ENCODE measurements at places on chromosomes 4 and X.

- DNase-seq: no peak
These were observed 76.5 kb downstream of the COL4A5 start for GRCh38 chrX:108516184-108516583.

- peak; percentile 27 for DNase-seq
These were observed 44.8 kb downstream of the SMS start for GRCh38 chrX:21985332-21985777.

GRCh38 chr4:167424341-167425256 is 190.3 kb upstream of the SPOCK3 start:
- no peak for DNase-seq

DNA sequence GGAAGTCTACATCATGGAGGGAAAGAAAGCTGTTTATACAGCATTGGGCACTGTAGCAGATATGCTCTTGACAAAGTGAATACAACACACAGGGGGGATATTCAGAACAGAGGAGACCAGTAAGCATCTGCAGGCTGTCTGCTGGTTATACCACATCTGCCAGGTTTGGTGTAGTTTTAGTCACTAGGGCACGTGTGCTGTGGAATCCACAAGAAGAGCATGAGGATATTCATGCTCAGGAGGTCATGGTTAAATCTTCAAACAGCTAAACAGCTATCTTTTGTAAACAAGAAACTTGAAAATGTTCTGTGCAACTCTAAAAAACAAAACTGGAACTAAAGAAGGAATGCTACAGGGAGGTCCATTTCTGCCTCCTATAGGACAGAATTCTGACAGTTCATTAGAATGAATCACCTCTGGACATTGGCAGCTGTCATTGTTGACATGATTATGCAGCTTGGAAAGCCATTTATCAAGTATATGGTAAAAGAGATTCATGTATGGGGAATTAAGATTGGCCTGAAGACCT is 175.8 kb downstream of the RCHY1 start:
- DNase-seq: no peak

GRCh38 chr4:17323554-17324385 is 188.1 kb downstream of the QDPR start:
- DNase-seq: peak; percentile 67

GRCh38 chrX:16445166-16445752 is 204.7 kb upstream of the S100G start:
- DNase-seq: no peak

DNA sequence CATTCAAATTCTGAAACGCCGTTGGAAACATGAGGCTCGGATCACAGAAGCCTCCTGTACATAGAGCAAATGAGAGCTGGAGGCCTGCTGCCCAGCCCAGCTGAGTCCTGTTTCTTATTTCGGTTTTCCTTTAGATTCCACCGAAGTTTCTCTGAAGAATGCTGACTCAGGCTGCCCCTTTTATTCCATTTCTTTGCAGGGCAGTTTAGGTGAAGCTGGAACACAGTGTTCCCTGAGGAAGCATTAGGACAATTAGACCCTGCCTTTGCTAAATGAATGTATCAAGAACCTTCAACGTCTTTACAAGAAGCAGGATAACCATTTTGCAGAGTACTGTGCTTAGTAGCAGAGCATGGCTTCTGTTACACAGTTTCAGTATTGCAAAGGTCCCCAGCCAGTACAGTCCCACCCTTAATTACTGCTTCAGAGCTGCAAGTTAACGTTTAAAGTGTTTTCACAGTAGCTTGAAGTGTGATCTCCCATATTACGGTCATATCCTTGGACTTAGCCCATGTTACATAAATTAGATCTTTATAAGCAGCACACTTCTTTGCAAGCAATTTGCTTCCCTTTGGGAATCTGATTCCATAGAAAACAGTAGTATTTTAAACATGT is 117.0 kb downstream of the TBL1X start:
- DNase-seq: no peak

DNA sequence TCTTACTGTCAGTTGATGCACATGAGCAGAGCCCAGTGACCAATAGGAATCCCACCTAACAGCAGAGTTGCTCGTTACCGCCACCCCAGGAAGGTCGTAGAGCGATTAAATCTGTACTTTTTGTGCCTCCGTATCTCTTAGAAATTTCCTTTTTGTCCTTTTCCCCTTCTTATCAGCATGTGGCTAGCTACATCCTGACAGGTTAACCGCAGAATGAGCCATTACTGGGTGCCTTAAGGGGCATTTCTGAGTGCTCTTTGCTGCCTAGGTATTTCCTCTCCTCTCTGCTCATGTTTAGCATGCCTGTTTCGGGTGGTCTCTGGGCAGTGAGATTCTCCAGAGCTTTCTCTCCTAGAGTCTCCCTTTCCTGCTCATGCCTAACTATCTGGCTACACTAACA is 530.5 kb downstream of the FAM133A start:
- no peak for DNase-seq

- no peak for DNase-seq
These were observed 83.8 kb downstream of the LUZP4 start for GRCh38 chrX:115373308-115373707.

- no peak for DNase-seq
These were observed 78.2 kb downstream of the GLRA2 start for GRCh38 chrX:14607446-14607985.

DNA sequence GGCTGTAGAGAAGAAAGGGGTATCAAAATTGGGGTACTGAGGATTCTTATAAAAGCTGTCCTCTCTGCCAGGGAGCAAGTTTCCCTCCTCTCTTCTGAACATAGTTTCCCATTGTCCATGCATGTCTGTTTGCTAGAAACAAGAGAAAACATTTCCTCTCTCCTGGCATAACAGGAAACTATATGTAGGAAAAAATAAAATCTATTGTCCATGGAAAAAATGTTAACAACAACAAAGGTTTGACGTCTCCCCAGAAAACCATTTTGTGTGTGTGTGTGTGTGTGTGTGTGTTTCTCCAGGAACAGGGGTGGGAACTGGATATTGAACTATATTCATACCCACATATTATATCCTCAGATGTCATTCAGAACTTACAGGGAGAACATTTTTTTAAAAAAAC is 107.2 kb downstream of the GASK1B start:
- no peak for DNase-seq

GRCh38 chrX:41350150-41350975 is 16.4 kb downstream of the DDX3X start:
- no peak for DNase-seq

- DNase-seq: no peak
These were observed 6.6 kb downstream of the SAT1 start for GRCh38 chrX:23789386-23790154.

DNA sequence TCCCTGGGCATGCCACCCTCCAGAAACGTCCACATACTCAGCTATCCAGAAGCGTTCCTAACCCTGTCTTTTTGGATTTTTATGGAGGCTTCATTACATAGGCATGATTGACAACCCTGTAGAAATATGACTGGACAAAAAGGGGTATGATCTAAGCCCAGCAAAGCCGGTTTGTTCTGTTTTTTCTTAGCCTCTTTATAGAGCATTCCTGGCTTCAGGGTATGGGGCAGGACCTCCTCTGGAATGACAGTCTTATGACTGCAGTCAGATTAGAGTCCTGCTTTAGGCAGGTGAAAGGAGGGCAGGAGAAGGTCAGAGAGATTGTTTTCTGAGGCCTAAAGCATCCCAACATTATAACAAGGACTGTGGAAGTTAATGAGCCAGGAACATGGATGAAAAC is 137.4 kb downstream of the DCLK2 start:
- no peak for DNase-seq

GRCh38 chr4:105632599-105632998 is 75.9 kb downstream of the INTS12 start:
- no peak for DNase-seq

GRCh38 chr4:76007089-76007862 is at the start of gene CXCL9:
Gene CXCL9, minus strand, starts transcription at chr4:76007509. Its CDS starts 60 bp downstream, at chr4:76007449.
- no peak for DNase-seq

DNA sequence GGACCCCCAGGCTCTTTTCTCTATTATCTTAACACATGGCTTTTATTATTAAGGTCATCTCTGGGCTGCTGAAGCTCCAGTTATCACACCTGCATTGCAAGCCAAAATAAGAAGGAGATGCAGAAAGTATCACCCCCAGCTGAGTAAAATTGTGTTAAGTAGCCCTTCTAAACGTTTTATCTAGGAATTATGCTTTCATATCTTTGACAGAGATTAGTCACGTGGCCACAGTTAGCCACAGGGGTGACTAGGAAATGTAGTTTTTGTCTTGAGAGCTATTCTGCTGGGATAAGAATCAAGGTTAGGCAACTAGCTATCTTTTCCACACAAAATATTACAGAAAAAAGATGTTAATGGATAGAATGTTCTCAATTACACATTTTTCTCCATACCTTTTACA is 102.1 kb downstream of the ANXA3 start:
- no peak for DNase-seq

- no peak for DNase-seq
These were observed 41.8 kb downstream of the IGFBP7 start for GRCh38 chr4:57068237-57068981.
